Stimulated activated CD4-positive, alpha-beta T cell treated with anti-CD3 and anti-CD28 coated beads, TNF-alpha, amount 100 ng/mL, for 24 hours (primary cell): ENCODE measurements at places on chromosomes 6 and 20.
A peak's percentile ranks its signal among the peaks of the same experiment; 100 is the strongest.

- DNase-seq = no peak
Measured at GRCh38 chr6:79385893-79386292, 151.3 kb downstream of the LCA5 start.

GRCh38 chr20:37392441-37393195, 46.7 kb downstream of the SRC start:
- DNase-seq = peak; percentile 23

DNA sequence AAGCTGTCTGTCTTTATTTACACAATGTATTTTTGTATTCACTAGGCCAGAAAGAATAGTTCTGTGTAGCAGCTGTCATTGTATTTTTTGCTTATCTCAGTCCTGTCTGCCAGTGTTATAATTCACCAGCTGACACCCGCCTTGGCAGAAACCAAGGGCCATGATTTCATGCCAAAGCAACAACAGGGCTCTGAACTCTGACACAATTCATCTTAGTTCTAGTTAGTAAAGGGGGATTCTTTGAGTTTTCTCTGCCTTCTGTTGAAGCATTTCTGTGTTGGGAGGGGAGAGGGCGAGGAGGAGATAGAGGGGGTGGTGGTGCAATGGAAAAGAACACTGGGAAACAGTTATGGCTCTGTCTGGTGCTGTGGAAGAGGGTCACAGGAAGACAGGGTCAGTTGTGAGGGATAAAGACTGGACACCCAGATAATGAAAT, 684.6 kb upstream of the MARCKS start:
- no peak for DNase-seq

DNA sequence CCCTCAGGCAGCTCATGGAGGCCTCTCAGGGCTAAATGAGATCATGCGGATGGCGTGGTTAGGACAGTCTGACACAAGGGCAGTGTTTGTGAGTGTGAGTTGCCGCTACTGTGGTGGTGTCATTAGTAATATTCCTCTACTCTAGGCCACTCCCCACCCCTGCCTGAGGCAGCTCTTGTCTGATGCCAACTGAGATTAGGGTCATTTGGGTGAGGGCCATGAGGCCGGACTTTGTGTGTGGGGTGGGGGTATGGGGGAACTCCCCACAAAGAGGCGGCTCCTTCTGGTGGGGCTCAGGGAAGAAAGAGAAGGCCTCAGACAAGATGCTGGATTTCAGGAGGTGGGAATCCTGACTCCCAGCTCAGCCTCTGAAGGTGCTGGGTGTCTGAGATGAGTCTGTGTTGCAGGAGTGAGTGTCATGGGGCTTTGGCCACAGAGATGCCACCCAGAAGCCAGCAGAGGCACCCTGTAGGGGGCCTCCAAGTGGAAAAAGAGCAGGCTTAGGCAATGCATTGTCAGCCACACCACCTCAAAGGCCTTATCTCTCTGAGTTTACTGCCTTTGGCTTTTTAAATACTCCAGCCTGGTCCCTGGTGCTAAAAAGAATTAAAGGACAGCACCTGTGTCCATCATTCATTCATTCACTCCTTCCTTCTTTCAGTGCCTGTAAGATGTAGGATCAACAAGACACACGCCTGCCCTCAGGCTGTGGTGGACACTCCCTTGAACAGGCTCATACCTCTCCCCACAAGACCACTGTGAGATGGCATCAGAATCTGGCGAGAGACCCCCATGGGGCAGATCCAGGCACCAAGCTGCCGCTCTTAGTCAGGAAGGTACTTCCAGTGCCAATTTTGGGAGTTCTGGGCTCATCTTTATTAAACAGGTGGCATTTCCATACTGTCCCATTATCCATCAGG, 175.2 kb downstream of the MRPL14 start:
- DNase-seq = no peak
